SJCRH30 (cell line): ENCODE measurements at places on chromosomes 12 and 14.

GRCh38 chr12:41439801-41440200, 251.7 kb downstream of the PDZRN4 start:
- no peak overlapping the region for H3K27ac ChIP-seq
- H3K4me3 ChIP-seq = no peak overlapping the region
- no peaks in the 10 kb centered on the region for H3K4me1 ChIP-seq
- DNase-seq = no peak
- no peaks in the 10 kb centered on the region for H3K36me3 ChIP-seq
- no peaks in the 10 kb centered on the region; the same call in 1 of the 2 replicates for H3K27me3 ChIP-seq

GRCh38 chr12:184811-185575, 29.0 kb downstream of the SLC6A12 start:
- no peak for DNase-seq
- H3K36me3 ChIP-seq = no peaks in the 10 kb centered on the region
- H3K4me3 ChIP-seq = no peak overlapping the region
- H3K27ac ChIP-seq = no peak overlapping the region

GRCh38 chr12:49344486-49345050, 2.1 kb upstream of the DNAJC22 start:
- H3K4me1 ChIP-seq = peaks cover 19% of the 10 kb centered on the region; the same call in 1 of the 2 replicates
- no peak overlapping the region for H3K27ac ChIP-seq
- peaks cover 12% of the 10 kb centered on the region; the same call in 1 of the 2 replicates for H3K27me3 ChIP-seq
- peak overlapping the region; percentile 60 for H3K4me3 ChIP-seq

GRCh38 chr14:46840944-46841720, 189.6 kb upstream of the RPL10L start:
- no peaks in the 10 kb centered on the region for H3K4me1 ChIP-seq
- no peaks in the 10 kb centered on the region for H3K27me3 ChIP-seq
- no peak overlapping the region for H3K27ac ChIP-seq
- H3K4me3 ChIP-seq = no peak overlapping the region
- no peak for DNase-seq
- no peaks in the 10 kb centered on the region for H3K36me3 ChIP-seq

- peaks cover 6% of the 10 kb centered on the region; the same call in 1 of the 2 replicates for H3K4me1 ChIP-seq
- no peak overlapping the region for H3K27ac ChIP-seq
- H3K27me3 ChIP-seq = no peaks in the 10 kb centered on the region
- no peak overlapping the region for H3K4me3 ChIP-seq
Measured at GRCh38 chr12:41242603-41243002, 54.5 kb downstream of the PDZRN4 start.

GRCh38 chr14:37573356-37573755, 21.7 kb downstream of the FOXA1 start:
- no peaks in the 10 kb centered on the region for H3K27me3 ChIP-seq
- H3K4me3 ChIP-seq = no peak overlapping the region
- H3K27ac ChIP-seq = no peak overlapping the region
- H3K36me3 ChIP-seq = no peaks in the 10 kb centered on the region
- no peak for DNase-seq

DNA sequence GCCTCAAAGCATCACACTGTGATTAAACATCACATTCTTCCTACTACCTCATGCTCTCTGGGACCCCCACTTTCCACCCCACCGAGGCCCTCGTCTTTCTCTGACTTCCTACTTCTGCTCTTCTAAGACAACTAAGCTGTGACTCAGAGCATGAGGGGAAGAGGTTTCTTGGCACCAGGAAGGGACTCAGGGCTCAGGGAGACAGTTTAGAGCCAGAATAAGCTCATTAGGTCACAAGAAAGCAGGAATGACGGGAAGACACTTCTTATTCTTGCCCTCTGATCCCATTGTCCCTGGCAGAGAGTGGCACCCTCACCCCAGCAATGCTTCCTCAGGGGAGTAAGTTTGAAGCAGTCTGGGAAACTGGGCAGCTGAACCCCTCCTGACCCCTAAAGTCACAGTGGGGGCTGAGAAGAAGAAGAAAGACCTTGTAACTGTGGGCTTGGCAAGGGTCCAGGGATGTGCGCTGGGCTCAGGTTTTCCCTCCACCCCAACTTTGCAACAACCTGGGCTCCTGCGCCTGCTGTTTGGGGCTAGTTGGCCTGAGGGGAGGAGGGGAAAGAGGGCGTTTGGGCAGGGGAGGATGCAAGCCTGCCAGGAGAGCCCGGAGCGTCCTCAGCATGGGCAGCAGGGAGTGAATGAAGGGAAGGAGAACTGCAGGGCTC, 64.6 kb upstream of the ACTN1 start:
- H3K27ac ChIP-seq = no peak overlapping the region
- peak; percentile 21 for DNase-seq
- H3K36me3 ChIP-seq = no peaks in the 10 kb centered on the region
- H3K4me3 ChIP-seq = no peak overlapping the region

GRCh38 chr12:130357241-130357640, 19.6 kb downstream of the PIWIL1 start:
- no peak for DNase-seq
- H3K36me3 ChIP-seq = no peaks in the 10 kb centered on the region
- H3K27ac ChIP-seq = no peak overlapping the region

- no peaks in the 10 kb centered on the region for H3K4me1 ChIP-seq
- no peak overlapping the region for H3K27ac ChIP-seq
- no peak for DNase-seq
- H3K36me3 ChIP-seq = no peaks in the 10 kb centered on the region
- no peaks in the 10 kb centered on the region for H3K27me3 ChIP-seq
Measured at GRCh38 chr14:56115334-56115870, 2.8 kb upstream of the PELI2 start.

GRCh38 chr12:9756170-9756569, 4.5 kb downstream of the CD69 start:
- H3K36me3 ChIP-seq = no peaks in the 10 kb centered on the region
- H3K27me3 ChIP-seq = no peaks in the 10 kb centered on the region; the same call in 1 of the 2 replicates
- no peaks in the 10 kb centered on the region for H3K4me1 ChIP-seq

DNA sequence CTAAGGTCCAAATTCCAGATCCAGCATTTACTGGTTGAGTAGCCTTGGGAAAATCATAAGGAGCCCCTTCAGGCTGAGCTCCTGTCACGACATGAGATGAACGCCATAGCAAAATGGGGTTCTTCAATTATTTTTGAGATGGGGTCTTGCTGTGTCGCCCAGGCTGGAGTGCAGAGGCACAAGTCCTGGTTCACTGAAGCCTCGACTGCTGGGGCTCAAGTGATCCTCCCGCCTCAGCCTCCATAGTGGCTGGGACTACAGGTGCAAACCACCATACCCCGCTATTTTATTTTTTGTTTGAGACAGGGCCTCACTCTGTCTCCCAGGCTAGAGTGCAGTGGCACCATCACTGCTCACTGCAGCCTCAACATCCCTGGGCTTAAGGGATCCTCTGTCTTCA, 25.7 kb upstream of the GPR68 start:
- H3K27ac ChIP-seq = peak overlapping the region; percentile 81
- H3K4me3 ChIP-seq = no peak overlapping the region
- H3K27me3 ChIP-seq = no peaks in the 10 kb centered on the region
- no peaks in the 10 kb centered on the region for H3K36me3 ChIP-seq
- no peak for DNase-seq
- H3K4me1 ChIP-seq = peaks cover 12% of the 10 kb centered on the region

- DNase-seq = peak; percentile 61
- peak overlapping the region; percentile 94 for H3K27ac ChIP-seq
- no peaks in the 10 kb centered on the region for H3K27me3 ChIP-seq
- peak overlapping the region; percentile 82 for H3K4me3 ChIP-seq
- H3K36me3 ChIP-seq = no peaks in the 10 kb centered on the region
Measured at GRCh38 chr12:45726603-45727300, 2.8 kb upstream of the ARID2 start.

DNA sequence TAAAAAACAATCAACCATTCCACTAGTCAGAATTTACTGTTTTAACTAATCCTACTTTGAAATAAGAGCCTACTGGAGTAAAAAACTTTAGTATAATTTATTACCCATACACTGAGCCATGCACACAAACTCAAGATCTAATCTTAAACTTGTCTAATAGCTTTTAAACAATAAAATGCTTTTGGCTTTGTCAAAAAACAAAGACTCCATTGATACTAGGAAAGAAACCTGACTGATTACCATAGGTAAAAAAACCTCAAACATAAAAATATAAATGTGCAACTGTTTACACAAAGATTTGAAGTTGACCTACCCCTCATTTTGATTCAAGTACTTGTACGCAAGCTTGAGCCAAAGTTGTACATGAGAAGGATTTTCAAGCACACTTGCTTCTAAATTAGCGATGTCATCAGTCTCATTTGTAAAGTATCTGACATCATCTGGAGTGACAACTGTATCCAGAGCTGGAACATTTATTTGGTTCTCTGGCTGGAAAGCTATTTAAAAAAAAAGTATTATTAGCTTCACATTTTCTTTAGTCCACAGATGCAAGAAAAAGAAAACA, 36.1 kb downstream of the ZFC3H1 start:
- H3K36me3 ChIP-seq = peaks cover 95% of the 10 kb centered on the region
- no peak overlapping the region for H3K27ac ChIP-seq
- H3K4me3 ChIP-seq = no peak overlapping the region

- no peaks in the 10 kb centered on the region for H3K36me3 ChIP-seq
- peaks cover 17% of the 10 kb centered on the region for H3K4me1 ChIP-seq
- H3K27me3 ChIP-seq = no peaks in the 10 kb centered on the region
- no peak overlapping the region for H3K4me3 ChIP-seq
- H3K27ac ChIP-seq = peak overlapping the region; percentile 33
- peak; percentile 47 for DNase-seq
Measured at GRCh38 chr14:77883131-77883846, 83.4 kb downstream of the ADCK1 start.
